ENCODE measurements at places on chromosomes 1 and 21.

GRCh38 chr1:220458936-220459335 is 69.0 kb upstream of the MARK1 start:
- no peak for DNase-seq

GRCh38 chr1:82507011-82507410 is 706.3 kb downstream of the ADGRL2 start:
- DNase-seq = no peak

DNA sequence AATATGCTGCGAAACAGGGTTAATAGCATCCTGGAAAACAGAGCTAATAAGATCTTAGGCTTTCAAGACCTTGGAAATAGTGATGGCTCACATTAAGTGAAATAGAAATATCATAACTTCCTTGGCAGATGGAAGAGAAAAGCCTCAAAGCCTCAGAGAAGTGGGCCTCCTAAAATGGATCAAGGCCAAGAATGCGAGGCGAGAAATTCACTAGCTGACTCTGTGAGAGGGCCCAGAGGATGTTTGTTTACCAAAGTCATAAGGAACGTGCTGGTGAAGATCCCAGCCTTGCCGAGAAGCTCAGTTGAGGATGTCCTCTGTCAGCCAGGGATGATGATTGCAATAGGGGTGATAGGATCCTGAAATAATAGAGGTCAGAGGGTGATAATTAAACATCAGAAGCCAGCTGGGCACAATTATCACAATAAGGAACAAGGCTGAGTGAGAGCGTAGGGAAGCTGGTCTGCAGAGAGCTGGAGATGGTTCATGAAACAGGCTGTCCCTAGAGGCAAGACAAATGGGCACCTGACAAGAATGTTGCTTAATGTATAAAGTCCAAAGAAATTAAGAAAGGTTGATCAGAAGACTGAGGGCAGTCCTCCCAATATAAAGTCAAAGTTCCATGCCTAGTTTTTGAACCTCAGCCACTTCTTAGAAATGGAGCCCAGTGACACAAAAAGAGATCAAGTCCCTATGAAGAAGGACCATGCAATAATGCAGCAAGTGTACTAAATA is 101.7 kb upstream of the COG2 start:
- no peak for DNase-seq

GRCh38 chr1:153769221-153769620 is 6.0 kb upstream of the SLC27A3 start:
- no peak for DNase-seq

- DNase-seq = peak; percentile 83
Measured at GRCh38 chr1:205849619-205850355, at the start of gene PM20D1. TSS of gene PM20D1 (minus strand) at chr1:205850132. CDS start at chr1:205850072, 60 bp downstream.

DNA sequence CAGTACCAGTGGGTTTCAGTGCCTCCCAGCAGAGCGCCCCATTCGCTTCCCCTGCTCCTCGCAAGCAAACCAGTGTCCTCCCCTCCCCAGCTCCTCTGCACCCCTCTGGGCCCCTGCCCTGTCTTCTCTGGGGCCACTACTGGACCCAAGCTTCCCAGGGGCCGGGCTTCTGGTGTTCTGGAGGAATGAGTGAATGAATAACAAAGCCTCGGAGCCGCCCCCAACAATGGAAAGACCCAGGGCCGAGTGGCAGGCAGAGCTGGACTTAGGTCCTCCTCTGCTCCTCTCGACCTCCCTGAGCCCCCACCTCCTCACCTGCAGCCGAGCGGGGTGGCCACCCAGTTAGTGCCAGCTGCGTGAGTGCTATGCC is 37.6 kb downstream of the MATN1 start:
- DNase-seq = no peak

DNA sequence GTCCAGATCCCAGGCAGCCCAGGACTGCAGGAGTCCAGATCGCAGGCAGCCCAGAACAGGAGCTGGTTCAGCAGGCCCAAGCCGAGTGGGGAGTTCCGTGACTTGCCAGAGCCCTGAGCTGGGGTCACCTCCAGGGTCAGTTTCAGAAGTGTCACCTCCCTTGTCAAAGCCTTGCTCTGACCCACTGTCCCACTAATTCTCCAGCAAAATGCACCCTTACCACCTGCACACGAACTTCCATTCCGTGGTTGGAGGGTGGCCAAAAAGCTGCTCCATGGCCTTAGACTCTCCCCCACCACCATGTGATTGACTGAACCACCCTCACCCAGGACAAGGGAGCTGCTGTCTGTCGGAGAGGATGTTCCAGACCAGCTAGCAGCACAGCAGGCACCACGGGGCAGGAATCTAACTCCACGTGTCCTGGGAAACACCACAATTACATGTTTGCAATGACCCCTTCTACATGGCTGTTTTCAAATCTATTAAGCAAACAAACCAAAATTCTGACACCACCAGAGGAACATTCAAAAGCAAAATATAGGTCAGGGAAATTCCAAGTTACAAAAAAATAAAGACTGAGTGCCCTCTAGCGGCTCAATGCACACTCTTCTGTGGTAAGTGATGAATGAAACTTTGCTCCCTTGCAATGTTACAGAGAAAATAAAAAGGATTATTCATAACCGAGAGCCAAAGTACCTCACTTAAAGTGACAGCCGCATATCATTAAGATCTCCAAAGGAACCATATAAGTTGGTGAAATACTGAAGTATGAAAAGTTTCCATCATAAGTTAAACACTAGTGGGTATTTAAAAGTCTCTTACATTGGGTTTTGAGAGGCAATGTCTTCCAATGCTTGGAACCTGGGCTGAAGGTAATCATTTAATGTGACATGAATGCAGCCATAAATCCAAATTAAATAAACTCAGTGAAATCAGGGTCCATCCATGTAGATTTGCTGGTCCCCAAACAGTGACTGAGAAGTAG is 76.3 kb downstream of the NPHP4 start:
- DNase-seq = peak; percentile 42

Data from HEK293T (cell line).